Endodermal cell (in vitro differentiated cells): ENCODE measurements at places on chromosomes 7 and 10.
A peak's percentile ranks its signal among the peaks of the same experiment; 100 is the strongest.

- DNase-seq, result no peak
- no peaks in the 10 kb centered on the region for H3K27me3 ChIP-seq
- H3K4me3 ChIP-seq, result no peak overlapping the region
- no peaks in the 10 kb centered on the region for H3K36me3 ChIP-seq
- H3K4me1 ChIP-seq, result no peaks in the 10 kb centered on the region
- H3K27ac ChIP-seq, result no peak overlapping the region
Measured at GRCh38 chr10:16581202-16581601, 59.5 kb upstream of the C1QL3 start.

DNA sequence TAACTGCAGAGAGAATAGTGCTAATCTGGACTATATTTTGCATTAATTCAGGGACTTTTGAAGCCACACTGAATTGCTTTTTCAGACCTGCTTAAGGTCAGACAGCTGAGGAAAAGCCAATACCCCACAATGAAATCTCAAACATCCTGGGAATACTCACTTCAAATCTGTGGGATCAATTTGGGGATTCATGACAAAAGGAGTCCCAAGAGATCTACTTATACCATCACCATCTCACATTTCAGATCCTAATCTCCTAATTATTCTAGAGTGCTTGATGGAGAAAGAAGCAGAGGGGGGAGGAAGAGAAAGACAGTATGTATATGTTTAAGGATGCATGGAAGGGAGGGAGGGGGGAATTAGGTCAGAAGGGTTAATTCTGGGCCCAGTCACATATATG is 202.2 kb downstream of the CACNA2D1 start:
- H3K27ac ChIP-seq, result no peak overlapping the region
- DNase-seq, result no peak
- H3K27me3 ChIP-seq, result no peaks in the 10 kb centered on the region
- no peaks in the 10 kb centered on the region for H3K4me1 ChIP-seq

DNA sequence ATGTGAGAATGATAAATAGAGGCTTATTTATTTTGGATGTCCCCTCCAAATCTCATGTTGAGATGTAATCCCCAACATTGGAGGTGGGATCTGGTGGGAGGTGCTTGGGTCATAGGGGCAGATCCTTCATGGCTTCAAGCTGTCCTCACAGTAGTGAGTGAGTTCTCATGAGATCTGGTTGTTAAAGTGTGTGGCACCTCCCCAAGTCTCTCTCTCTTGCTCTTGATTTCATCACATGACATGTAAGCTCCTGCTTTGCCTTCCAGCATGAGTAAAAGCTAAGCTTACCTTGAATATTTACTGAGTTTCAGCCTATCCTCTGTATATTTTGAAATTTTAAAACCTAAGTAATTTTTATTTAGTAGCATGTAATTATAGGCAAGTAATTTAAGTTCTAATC is 444.9 kb downstream of the ARL4A start:
- H3K4me1 ChIP-seq, result no peaks in the 10 kb centered on the region
- no peak overlapping the region for H3K4me3 ChIP-seq
- H3K36me3 ChIP-seq, result no peaks in the 10 kb centered on the region
- H3K27me3 ChIP-seq, result no peaks in the 10 kb centered on the region
- no peak overlapping the region for H3K27ac ChIP-seq

GRCh38 chr10:126880926-126881325 is 24.3 kb upstream of the DOCK1 start:
- H3K4me3 ChIP-seq, result no peak overlapping the region
- no peaks in the 10 kb centered on the region for H3K36me3 ChIP-seq
- no peaks in the 10 kb centered on the region for H3K27me3 ChIP-seq
- DNase-seq, result no peak

- no peak overlapping the region for H3K27ac ChIP-seq
- H3K36me3 ChIP-seq, result no peaks in the 10 kb centered on the region
- DNase-seq, result no peak
- H3K4me1 ChIP-seq, result peaks cover 3% of the 10 kb centered on the region
- H3K27me3 ChIP-seq, result no peaks in the 10 kb centered on the region
- no peak overlapping the region for H3K4me3 ChIP-seq
Measured at GRCh38 chr10:125460326-125460725, 222.6 kb downstream of the TEX36 start.

- H3K27me3 ChIP-seq, result no peaks in the 10 kb centered on the region
- H3K36me3 ChIP-seq, result no peaks in the 10 kb centered on the region
- no peak overlapping the region for H3K27ac ChIP-seq
- H3K4me1 ChIP-seq, result no peaks in the 10 kb centered on the region
- DNase-seq, result no peak
- no peak overlapping the region for H3K4me3 ChIP-seq
Measured at GRCh38 chr10:43818687-43819086, 170.0 kb upstream of the ZNF32 start.

DNA sequence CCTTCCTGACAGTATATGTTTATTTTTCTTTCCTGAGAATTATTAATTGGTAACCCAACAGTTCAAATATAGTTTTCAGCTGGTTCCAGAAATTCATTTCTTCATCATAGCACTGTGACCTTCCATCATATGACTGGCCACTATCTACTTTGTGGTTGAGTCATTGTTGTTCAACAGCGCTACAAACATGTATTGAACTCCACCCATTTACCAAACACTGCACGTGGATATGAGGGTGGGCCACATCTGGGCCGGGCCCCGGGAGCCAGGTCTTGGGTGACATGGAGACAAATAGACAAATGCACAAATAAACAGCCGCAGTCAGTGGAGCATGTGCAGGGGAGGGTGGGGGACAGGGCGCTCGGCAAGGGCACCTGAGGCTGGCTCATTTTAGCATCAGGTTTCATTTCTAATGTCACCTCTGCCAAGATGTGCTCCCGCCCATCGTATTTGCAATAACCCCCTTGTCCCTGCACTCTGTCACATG is 24.0 kb upstream of the EEPD1 start:
- no peaks in the 10 kb centered on the region for H3K27me3 ChIP-seq
- H3K4me1 ChIP-seq, result no peaks in the 10 kb centered on the region
- no peak overlapping the region for H3K27ac ChIP-seq
- no peaks in the 10 kb centered on the region for H3K36me3 ChIP-seq
- H3K4me3 ChIP-seq, result no peak overlapping the region
- no peak for DNase-seq

DNA sequence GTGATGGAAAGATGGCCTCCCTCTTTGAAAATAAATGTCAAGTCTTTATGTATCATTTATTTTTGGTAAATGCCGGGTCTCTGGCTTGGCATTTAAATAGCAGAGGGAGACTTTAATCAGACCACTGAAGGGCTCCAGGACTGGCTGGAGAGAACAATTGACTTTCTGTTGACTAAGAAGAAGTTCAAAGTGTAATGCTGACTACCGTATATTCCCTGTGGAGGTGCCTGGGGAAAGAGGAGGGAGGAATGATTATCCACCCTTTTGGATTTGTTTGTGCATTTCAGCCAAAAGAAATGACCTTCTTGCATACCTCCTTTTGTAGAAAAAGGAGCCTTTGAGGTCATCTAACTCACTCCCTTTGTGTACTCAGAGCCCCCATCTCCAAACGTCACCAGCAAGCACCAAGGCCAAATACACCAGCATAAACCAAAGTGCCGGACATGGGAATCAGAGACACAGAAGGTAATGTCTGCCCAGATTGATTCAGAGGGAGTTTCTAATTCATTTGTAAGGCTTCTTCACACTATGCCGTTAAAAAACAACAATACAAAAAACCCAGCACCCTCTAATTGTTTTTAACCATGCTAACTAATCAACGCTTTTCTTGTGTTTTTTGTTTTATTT is 75.2 kb downstream of the PRLHR start:
- no peaks in the 10 kb centered on the region for H3K27me3 ChIP-seq
- no peaks in the 10 kb centered on the region for H3K4me1 ChIP-seq
- no peak for DNase-seq

- peak within 1 kb of the TSS; percentile 80 for H3K4me3 ChIP-seq
- peaks cover 2% of the 10 kb centered on the region for H3K4me1 ChIP-seq
- H3K36me3 ChIP-seq, result no peaks in the 10 kb centered on the region
- H3K27ac ChIP-seq, result no peak within 1 kb of the TSS
Measured at GRCh38 chr7:140672382-140673062, at the start of gene ADCK2. TSS of gene ADCK2 (plus strand) at chr7:140672945. CDS start at chr7:140673331, 386 bp downstream.

DNA sequence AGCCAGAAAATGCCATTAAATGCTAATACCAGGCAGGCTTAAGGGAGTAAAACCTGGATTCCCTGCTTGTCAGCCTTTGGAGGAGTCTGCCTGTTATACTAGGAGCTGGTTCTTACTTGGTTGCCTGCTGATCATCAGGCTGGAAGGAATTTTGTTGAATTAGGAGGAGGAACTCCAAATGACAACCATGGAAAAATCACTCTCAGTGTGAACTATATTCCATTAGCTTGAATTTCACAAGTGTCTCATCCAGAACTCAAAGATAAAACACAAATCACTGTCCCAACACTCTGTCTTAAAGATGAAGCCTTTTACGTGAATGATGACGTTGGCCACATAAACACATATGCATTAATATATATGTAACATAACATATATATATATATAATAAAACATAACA is 238.9 kb upstream of the PLXDC2 start:
- no peak for DNase-seq
- no peaks in the 10 kb centered on the region for H3K36me3 ChIP-seq
- peaks cover 19% of the 10 kb centered on the region for H3K27me3 ChIP-seq

DNA sequence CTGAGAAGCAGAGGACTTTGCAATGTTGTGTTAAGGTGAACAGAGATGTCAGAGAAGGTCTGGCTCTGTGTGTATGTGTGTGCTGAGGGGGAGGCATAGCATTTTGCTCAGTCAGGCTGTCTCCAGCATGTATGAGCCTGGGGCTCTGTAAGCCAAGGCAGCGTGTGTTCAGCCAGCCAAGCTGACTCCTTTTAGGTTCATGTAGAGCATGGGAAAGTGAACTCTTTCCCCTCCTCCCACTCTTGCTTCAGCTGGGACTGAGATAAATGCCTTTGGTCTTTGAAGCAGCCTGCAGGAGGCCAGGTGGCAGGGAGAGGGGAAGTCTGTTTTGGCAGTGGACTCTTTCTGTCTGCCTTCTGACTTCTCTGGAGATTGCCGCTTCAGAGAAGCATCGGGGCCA is 3.8 kb downstream of the SFXN2 start:
- peaks cover 9% of the 10 kb centered on the region for H3K36me3 ChIP-seq
- peak; percentile 80 for DNase-seq
- no peaks in the 10 kb centered on the region for H3K27me3 ChIP-seq
- H3K27ac ChIP-seq, result no peak overlapping the region

DNA sequence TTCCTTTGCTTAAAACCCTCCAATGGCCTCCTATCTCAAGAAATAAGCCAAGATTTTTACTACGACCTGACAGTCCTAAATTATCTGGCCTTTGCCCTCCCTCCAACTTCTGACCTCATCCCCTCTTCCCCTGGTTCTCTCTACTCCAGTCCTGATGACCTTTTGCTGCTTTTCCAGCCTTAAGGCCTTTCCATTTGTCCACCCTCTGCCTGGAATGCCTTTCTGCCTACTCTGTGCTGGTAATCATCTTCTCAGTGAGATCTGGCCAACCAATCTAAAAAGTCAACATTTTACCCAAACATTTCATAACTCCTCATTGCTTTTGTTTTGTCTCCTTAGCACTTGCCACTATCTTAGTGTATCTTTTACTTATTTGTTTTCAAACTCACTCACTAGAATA is 75.7 kb downstream of the VPS41 start:
- no peak for DNase-seq
- H3K4me3 ChIP-seq, result no peak overlapping the region
- H3K27ac ChIP-seq, result no peak overlapping the region
- peaks cover 5% of the 10 kb centered on the region for H3K36me3 ChIP-seq

GRCh38 chr7:106947244-106947728 is 82.2 kb downstream of the PIK3CG start:
- H3K27ac ChIP-seq, result no peak overlapping the region
- H3K27me3 ChIP-seq, result no peaks in the 10 kb centered on the region
- peak; percentile 86 for DNase-seq
- no peaks in the 10 kb centered on the region for H3K36me3 ChIP-seq
- no peak overlapping the region for H3K4me3 ChIP-seq

- H3K4me1 ChIP-seq, result no peaks in the 10 kb centered on the region
- H3K27me3 ChIP-seq, result no peaks in the 10 kb centered on the region
- no peaks in the 10 kb centered on the region for H3K36me3 ChIP-seq
- H3K4me3 ChIP-seq, result no peak overlapping the region
- no peak overlapping the region for H3K27ac ChIP-seq
Measured at GRCh38 chr7:98748090-98748489, 121.7 kb downstream of the TMEM130 start.

- H3K4me3 ChIP-seq, result peak overlapping the region; percentile 2
- no peaks in the 10 kb centered on the region for H3K4me1 ChIP-seq
- DNase-seq, result no peak
- no peaks in the 10 kb centered on the region for H3K27me3 ChIP-seq
- no peaks in the 10 kb centered on the region for H3K36me3 ChIP-seq
- no peak overlapping the region for H3K27ac ChIP-seq
Measured at GRCh38 chr10:35442028-35442427, 105.7 kb downstream of the CCNY start.

DNA sequence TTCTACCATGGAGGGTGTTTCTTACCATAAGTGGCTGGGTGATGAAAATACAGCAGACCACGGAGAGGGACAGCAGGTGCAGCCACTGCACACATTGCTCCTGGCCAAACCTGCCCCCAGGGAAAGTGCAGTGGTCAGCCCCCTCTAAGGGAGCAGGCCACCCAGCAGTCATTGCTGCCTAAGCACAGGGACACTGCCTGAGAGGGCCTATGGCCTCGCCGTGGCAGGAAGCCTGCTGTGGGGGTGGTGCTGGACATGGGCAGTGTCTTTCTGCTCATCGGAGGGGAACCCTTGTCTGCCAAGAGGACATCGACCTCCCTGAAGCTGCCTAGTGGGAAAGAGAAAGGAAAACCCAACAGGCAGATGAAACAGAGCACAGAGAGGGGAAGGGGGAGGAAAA is 118.3 kb downstream of the PKD1L1 start:
- no peak overlapping the region for H3K27ac ChIP-seq
- no peaks in the 10 kb centered on the region for H3K27me3 ChIP-seq
- no peaks in the 10 kb centered on the region for H3K36me3 ChIP-seq

DNA sequence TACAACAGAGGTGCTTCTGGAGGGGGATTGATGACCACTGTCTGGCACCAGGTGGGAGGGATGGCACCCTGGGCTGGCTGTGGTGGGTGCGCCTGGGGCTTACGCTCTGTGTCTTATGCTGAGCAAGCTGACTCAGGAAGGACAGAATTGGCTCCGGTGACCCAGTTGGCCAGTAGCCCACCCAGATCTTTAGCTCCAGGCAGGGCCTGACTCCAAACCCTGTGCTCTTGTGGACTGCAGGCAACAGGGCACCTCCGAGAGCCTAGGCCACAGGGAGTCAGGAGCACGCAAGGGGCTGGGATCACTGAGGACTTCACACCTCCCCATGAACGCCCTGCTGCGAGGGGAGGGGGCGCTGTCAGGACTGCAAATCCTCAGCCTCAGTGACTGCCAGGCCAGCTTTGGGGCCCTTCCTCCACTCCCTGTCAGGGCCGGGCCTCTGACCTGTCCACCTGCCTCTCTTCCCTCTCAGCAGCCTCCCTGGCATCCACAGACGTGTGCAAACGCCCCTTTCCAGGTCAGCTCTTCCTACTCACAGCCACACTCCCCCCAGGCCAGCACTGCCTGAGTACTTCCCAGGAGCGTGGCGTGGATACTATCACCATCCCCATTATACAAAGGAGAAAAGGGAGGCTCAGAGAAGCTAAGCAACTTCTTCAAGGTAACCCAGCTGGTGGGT is 118.7 kb downstream of the SLIT1 start:
- peak; percentile 65 for DNase-seq
- H3K4me1 ChIP-seq, result peaks cover 4% of the 10 kb centered on the region
- H3K4me3 ChIP-seq, result no peak overlapping the region
- H3K36me3 ChIP-seq, result no peaks in the 10 kb centered on the region
- no peak overlapping the region for H3K27ac ChIP-seq
